ENCODE measurements at places on chromosomes 2 and 18. TPM values are rescaled to one million over a fixed set of nuclear protein-coding genes. Genes with fewer than 3 reads are reported as not detected.

Gene UGT1A3
- total RNA-seq: not detected

Gene HIBCH
- 33.3 TPM for total RNA-seq

Gene ARL4C
- total RNA-seq: 17.2 TPM

Gene CABLES1
- 26.6 TPM for total RNA-seq

Gene B3GNT7
- total RNA-seq: 1.4 TPM

Gene MAL
- total RNA-seq: 2.4 TPM

Gene GLB1L
- total RNA-seq: 6.8 TPM
